DND-41 (cell line): ENCODE measurements at places on chromosomes 2 and 18.

GRCh38 chr18:59432803-59433597, 73.9 kb upstream of the LMAN1 start:
- no peaks in the 10 kb centered on the region for H3K4me1 ChIP-seq
- no peaks in the 10 kb centered on the region for H3K36me3 ChIP-seq
- no peak overlapping the region for H3K27ac ChIP-seq

GRCh38 chr2:151862700-151863099, 34.5 kb upstream of the ARL5A start:
- no peak overlapping the region for H3K4me3 ChIP-seq
- H3K4me1 ChIP-seq, result no peaks in the 10 kb centered on the region
- H3K27ac ChIP-seq, result no peak overlapping the region
- no peak for DNase-seq

GRCh38 chr2:26715528-26716270, 23.2 kb downstream of the KCNK3 start:
- no peak for DNase-seq
- no peak overlapping the region for H3K27ac ChIP-seq
- no peaks in the 10 kb centered on the region for H3K4me1 ChIP-seq

- H3K27me3 ChIP-seq, result no peaks in the 10 kb centered on the region
- H3K4me3 ChIP-seq, result no peak overlapping the region
- peaks cover 44% of the 10 kb centered on the region for H3K4me1 ChIP-seq
- peaks cover 15% of the 10 kb centered on the region for H3K36me3 ChIP-seq
These were observed 28.7 kb downstream of the LBH start for GRCh38 chr2:30259827-30260679.

DNA sequence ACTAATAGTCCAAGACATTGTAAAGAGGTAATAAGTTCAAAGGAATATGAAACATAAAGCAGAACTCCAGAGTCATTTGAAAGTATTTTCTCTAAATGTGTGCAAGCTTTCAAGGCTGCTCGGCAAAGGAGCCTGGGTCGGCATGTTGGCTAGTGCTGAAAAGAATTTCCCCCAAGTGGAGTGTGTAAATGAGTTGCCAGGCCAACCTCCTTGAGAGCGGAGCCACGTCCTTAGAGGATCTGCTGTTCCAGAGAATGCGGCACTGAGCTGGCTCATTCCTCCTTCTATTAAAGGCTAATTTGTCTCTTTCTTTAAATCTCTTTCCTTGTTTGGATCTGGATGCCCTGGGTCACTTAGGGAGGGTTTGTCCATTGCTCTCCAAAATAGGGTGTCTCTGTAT, 127.5 kb downstream of the RDH14 start:
- H3K36me3 ChIP-seq, result no peaks in the 10 kb centered on the region
- no peak overlapping the region for H3K4me3 ChIP-seq
- DNase-seq, result no peak
- no peaks in the 10 kb centered on the region for H3K4me1 ChIP-seq
- H3K27ac ChIP-seq, result no peak overlapping the region
- no peaks in the 10 kb centered on the region for H3K27me3 ChIP-seq

GRCh38 chr2:238267884-238268680, 20.3 kb downstream of the PER2 start:
- no peaks in the 10 kb centered on the region for H3K4me1 ChIP-seq
- DNase-seq, result no peak
- no peaks in the 10 kb centered on the region for H3K27me3 ChIP-seq
- H3K4me3 ChIP-seq, result no peak overlapping the region
- no peak overlapping the region for H3K27ac ChIP-seq
- H3K36me3 ChIP-seq, result peaks cover 82% of the 10 kb centered on the region

- no peaks in the 10 kb centered on the region for H3K27me3 ChIP-seq
- no peak for DNase-seq
- no peaks in the 10 kb centered on the region for H3K36me3 ChIP-seq
- no peak overlapping the region for H3K4me3 ChIP-seq
These were observed 86.4 kb upstream of the HK2 start for GRCh38 chr2:74747411-74748080.

DNA sequence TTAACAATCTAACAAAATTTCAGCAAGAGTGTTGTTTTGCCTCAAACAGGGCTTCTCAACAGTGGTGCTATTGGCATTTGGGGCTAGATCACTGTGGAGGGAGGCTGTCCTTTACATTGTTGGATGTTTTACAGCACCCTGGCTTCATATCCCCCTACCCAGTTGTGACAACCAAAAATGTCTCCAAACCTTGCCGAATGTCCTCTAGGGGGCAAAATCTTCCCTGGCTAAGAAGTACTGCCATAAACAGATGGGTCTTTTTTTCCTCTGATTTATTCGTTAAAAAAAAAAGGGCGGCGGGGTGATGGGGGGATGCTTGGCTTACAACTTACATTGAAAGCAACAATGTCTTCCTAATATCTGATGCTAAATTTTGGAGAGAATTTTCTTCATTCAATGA, 207.6 kb upstream of the CCDC150 start:
- no peak overlapping the region for H3K4me3 ChIP-seq
- no peak overlapping the region for H3K27ac ChIP-seq
- peak; percentile 25 for DNase-seq
- no peaks in the 10 kb centered on the region for H3K36me3 ChIP-seq
- H3K4me1 ChIP-seq, result peaks cover 5% of the 10 kb centered on the region; the same call in 1 of the 2 replicates

DNA sequence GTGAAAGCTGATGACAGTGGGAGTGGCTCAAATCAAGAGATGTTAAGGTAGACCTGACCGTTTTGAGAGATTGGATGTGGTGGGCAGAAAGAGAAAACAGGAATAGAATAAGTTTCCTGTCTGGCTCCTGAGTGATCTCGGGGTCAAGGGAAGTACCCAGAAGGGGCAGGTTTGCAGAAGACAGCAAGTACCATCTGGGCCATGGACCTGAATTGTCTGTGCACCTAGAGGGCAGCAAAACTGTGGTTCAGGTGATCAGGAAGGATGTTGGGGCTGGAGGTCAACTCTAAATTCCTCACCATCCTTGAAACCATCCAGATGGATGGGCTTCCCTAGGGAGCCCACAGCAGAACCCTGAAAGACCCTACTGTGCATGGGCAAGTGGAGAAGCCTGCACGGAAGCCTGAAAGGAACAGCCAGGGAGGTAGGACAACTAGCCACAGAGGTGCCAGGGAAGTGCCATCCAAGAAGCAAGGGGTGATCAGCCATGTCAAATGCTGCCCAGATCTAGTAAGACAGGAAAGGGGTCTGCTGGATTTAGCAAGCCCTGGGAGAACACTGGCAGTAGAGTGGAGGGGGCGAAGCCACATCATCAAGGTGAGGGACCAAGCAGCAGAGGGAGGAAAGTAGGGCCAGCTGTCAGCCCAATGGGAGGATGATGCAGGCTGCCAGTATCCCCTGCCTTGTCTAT, 8.0 kb downstream of the TEX261 start:
- H3K27me3 ChIP-seq, result no peaks in the 10 kb centered on the region
- no peak for DNase-seq
- H3K27ac ChIP-seq, result no peak overlapping the region
- H3K4me3 ChIP-seq, result no peak overlapping the region
- peaks cover 68% of the 10 kb centered on the region for H3K36me3 ChIP-seq

GRCh38 chr2:225041851-225042799, at the start of gene DOCK10:
Gene DOCK10, minus strand, starts transcription at chr2:225042468. Its CDS starts 94 bp downstream, at chr2:225042374.
- peak within 1 kb of the TSS; percentile 58; the same call in 1 of the 2 replicates for H3K4me3 ChIP-seq
- H3K27me3 ChIP-seq, result no peaks in the 10 kb centered on the region
- H3K27ac ChIP-seq, result peak within 1 kb of the TSS; percentile 64
- no peaks in the 10 kb centered on the region; the same call in 1 of the 2 replicates for H3K36me3 ChIP-seq
- H3K4me1 ChIP-seq, result peaks cover 43% of the 10 kb centered on the region

DNA sequence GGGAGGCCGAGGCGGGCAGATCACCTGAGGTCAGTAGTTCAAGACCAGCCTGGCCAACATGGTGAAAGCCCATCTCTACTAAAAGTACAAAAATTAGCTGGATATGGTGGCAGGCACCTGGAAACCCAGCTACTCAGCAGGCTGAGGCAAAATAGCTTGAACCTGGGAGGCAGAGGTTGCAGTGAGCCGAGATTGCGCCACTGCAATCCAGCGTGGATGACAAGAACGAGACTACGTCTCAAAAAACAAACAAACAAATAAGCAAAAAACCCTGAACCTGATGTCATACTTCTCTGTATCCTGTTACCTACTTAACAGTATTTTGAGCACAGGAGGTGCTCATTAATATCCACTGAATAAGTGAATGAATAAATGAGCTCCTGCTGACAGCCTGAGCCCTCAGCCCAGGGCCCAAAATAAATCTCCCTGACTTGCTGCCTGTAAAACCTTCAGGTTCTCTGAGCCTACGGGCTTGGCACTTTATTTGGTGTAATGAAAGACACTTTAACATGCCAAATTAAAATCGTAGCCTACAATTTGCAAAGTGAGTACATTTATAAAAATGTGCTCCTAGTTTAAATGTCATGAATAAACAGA, 215.1 kb downstream of the ZNF385B start:
- no peaks in the 10 kb centered on the region for H3K27me3 ChIP-seq
- H3K4me1 ChIP-seq, result no peaks in the 10 kb centered on the region
- no peak overlapping the region for H3K4me3 ChIP-seq
- no peak for DNase-seq
- no peak overlapping the region for H3K27ac ChIP-seq

DNA sequence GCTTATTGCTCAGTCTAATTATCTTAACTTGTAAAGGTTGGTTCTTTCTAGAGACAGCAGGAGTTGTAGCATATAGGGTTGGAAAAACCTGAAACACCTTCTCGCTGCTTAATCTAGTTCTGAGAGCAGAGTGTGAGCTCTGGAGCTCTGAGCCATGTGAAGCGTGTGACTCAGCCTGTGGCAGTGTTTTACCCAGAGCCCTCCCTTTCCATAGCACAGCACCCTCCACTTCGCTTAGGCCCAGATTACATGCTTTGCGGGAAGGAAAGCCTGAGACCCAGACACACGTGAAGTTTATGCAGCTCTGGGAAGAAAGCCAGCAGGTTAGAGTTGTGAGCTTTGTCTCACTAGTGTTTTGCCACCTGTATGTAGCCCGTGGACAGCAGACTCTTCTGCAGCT, 74.5 kb downstream of the INPP4A start:
- no peak overlapping the region for H3K4me3 ChIP-seq
- peaks cover 19% of the 10 kb centered on the region for H3K36me3 ChIP-seq

GRCh38 chr2:109110170-109110569, 18.8 kb upstream of the SH3RF3 start:
- no peak overlapping the region for H3K4me3 ChIP-seq
- H3K27ac ChIP-seq, result no peak overlapping the region
- H3K4me1 ChIP-seq, result no peaks in the 10 kb centered on the region
- DNase-seq, result no peak

DNA sequence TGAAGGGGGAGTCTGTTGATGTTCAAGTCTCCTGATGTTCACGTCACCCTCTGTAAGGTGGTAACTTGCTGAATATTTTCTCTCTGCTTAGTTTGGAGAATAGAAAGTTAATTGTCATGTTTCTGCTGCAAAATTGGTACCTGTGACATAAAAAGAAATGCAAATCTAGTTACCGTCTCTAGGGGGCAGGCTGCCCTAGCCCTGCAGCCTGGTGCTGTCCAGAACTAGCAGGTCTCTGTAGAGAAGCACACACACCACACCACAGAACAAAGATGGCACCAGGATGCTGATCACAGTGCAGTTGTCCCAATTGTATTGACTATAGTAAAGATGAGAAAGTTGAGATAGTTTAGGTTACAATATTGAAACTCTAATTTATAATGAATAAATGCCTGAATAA, 47.0 kb downstream of the SLC9A4 start:
- H3K27me3 ChIP-seq, result no peaks in the 10 kb centered on the region
- no peaks in the 10 kb centered on the region for H3K36me3 ChIP-seq
- H3K4me3 ChIP-seq, result no peak overlapping the region
- peak; percentile 15 for DNase-seq
- no peak overlapping the region for H3K27ac ChIP-seq
- no peaks in the 10 kb centered on the region for H3K4me1 ChIP-seq

DNA sequence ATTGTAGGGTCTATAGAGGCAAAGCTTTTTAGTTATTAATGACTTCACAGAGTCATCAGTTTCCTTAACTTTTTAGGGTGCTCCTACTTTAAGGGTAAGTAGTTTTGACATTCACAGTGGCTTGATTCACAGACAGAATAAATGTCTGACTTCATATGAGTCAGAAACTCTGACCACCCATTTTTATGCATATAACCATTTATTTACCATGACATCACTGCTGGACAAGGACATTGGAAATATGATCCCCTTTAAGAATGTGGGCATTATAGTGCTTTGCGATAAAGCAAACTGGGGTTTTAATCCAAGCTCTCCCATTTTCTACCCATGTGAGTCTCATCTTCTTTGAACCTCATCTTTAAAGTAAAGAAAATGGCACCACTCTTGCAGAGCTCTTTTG, 162.0 kb upstream of the MC4R start:
- no peaks in the 10 kb centered on the region for H3K27me3 ChIP-seq
- no peak overlapping the region for H3K27ac ChIP-seq
- no peak for DNase-seq

DNA sequence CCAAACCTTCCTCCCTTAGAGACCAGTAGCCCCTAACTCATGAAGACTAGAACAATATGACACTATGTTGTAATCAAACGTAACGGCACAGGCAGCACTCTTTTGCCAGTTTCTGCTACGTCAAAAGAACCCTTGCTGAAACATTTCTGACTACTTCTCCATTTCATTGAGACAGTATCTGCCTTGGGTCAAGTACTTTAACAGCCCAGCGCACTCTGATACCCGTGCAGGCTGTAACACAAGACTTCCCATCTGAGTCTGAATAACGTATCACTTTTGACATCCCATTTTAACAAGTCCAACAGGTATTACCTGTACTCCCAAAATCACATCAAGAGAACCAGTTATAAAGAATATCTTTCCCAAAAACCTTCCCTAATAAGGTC, 38.4 kb downstream of the TBC1D8 start:
- no peak overlapping the region for H3K4me3 ChIP-seq
- no peaks in the 10 kb centered on the region for H3K36me3 ChIP-seq
- H3K4me1 ChIP-seq, result peaks cover 74% of the 10 kb centered on the region
- H3K27me3 ChIP-seq, result no peaks in the 10 kb centered on the region
- DNase-seq, result no peak
- H3K27ac ChIP-seq, result peak overlapping the region; percentile 71

DNA sequence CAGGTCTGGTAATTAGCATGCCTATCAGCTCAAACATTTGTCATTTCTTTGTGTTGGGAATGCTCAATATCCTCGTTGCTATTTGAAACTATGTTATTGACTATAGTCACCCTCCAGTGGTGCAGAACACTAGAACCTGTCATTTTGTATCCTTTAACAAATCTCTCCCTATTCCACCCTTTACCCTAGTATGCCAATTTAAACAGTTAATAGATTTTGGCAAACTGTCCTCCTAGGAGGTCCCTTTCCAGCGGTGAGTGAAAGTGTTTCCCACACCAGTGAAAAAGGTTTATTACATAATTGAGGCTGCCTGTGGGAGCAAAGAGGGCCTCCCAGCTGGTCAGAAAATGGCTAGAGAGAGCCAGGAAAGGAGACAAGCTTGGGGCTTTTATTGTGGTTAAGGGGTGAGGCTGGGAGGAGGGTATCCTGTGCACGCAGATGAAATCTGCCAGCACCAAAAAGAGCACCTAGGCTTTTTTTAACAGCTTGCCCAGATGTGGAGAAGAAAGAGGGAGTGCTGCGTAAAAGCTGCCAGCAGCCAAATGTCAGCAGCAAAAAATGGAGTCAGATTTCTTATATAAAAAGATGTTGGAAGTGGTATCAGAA, 1.8 kb upstream of the DRC1 start:
- peak; percentile 12 for DNase-seq
- peaks cover 4% of the 10 kb centered on the region; the same call in 1 of the 2 replicates for H3K36me3 ChIP-seq
- no peak overlapping the region for H3K4me3 ChIP-seq

- H3K27ac ChIP-seq, result no peak overlapping the region
- H3K27me3 ChIP-seq, result no peaks in the 10 kb centered on the region
- no peaks in the 10 kb centered on the region for H3K4me1 ChIP-seq
These were observed 313.9 kb downstream of the GBX2 start for GRCh38 chr2:235854276-235854675.

- no peak overlapping the region for H3K27ac ChIP-seq
- no peaks in the 10 kb centered on the region for H3K4me1 ChIP-seq
- H3K36me3 ChIP-seq, result no peaks in the 10 kb centered on the region
- no peak overlapping the region for H3K4me3 ChIP-seq
- no peaks in the 10 kb centered on the region for H3K27me3 ChIP-seq
These were observed 137.2 kb upstream of the KLHL14 start for GRCh38 chr18:32909798-32910561.
